ENCODE measurements at places on chromosomes 16 and 17.

- DNase-seq, result no peak
Observed at GRCh38 chr16:28504707-28505404, 1.8 kb downstream of the IL27 start.

- DNase-seq, result peak; percentile 94
Observed at GRCh38 chr16:50251375-50252081, 14.8 kb upstream of the ADCY7 start.

GRCh38 chr17:61672140-61672539, 81.1 kb upstream of the NACA2 start:
- DNase-seq, result no peak

GRCh38 chr17:21194226-21194625, 19.7 kb downstream of the TMEM11 start:
- no peak for DNase-seq

GRCh38 chr16:8063159-8063558, 527.2 kb downstream of the TMEM114 start:
- DNase-seq, result no peak
